T follicular helper cell (primary cell): ENCODE measurements at places on chromosomes 5 and 9.
A peak's percentile ranks its signal among the peaks of the same experiment; 100 is the strongest.

DNA sequence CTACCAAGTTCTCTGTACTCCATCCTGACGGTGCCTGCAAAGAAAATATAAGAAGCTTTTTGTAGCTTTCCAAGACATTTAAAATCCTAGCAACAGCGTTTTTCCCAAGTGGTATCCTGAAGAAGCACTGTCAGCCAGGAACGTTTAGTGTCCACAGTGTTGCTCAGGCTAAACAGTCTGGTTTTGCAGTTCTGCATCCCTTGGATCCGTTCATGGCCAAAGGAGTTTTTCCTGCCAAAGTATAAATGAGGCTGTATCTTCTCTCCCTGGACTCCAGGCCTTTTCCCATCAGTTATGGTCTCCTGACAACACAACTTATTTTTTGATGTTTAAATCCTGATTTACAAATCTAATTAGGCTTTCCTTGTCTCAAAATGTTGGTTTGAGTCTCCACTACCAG lies 925.8 kb downstream of the TLE1 start:
- DNase-seq: no peak

DNA sequence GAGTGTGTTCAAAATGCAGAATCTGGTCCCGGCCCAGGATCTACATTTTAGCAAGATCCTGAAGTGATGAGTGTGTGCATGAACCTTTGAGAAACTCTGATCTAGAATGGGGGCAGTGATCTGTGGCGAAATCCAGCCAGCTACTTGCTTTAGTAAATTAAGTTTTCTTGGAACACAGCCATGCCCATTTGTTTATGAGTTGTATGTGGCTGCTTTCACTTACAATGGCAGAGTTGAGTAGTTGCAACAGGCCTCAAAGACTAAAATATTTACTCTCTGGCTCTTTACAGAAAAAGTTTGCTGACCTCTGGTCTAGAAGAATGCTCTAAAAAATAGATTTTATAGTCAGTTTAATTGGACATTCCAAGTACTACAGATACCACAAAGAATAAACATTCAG lies 588.3 kb downstream of the BNC2 start:
- DNase-seq: no peak

- DNase-seq: no peak
Measured at GRCh38 chr5:149584121-149584520, 2.8 kb downstream of the ARHGEF37 start.

GRCh38 chr9:124934290-124934689 lies 6.6 kb downstream of the GOLGA1 start:
- DNase-seq: no peak

- no peak for DNase-seq
Measured at GRCh38 chr9:129309906-129310305, 131.8 kb upstream of the IER5L start.

GRCh38 chr9:107222020-107222522 lies 61.0 kb upstream of the RAD23B start:
- DNase-seq: no peak

GRCh38 chr5:36502608-36503007 lies 103.8 kb upstream of the SLC1A3 start:
- no peak for DNase-seq

DNA sequence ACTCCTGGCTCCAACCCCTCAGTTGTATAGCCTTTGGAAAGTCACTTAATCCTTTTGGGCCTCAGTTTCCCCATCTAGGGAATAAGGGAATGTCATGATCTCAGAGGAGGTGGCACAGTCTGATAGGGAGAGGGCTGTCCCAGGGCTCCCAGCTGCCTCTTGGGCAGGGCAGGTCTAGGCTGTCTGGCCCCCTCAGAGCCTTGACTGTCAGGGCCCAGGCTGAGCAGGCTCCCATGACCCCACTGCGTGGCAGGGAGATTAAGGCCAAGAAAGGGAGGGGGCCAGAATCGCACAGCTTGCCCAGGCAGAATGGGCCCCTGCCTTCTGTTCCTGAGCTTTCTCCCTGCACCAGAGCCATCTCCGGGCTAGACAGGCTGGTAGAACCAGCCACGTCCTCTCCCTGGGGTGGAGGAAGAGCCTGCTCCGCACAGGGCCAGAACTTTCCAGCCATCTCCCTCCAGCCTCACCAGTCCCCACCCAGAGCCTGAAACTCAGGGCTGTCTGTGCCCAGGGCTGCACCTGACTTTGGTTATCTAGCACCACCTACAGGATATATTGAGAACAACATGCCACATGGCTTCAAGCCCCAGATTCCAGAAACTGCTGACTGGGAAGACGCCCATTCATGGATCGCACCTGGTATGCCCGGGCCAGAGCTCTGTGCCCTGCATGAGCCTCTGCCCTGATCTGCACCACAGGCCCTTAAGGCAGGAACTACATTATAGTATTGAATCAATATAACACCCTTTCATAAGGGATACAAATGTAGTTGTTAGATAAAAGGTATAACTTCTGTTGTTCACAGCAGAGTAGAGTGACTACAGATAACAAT lies 32.1 kb downstream of the NAIF1 start:
- DNase-seq: peak; percentile 50

GRCh38 chr9:14424983-14425382 lies 111.0 kb upstream of the NFIB start:
- DNase-seq: no peak

DNA sequence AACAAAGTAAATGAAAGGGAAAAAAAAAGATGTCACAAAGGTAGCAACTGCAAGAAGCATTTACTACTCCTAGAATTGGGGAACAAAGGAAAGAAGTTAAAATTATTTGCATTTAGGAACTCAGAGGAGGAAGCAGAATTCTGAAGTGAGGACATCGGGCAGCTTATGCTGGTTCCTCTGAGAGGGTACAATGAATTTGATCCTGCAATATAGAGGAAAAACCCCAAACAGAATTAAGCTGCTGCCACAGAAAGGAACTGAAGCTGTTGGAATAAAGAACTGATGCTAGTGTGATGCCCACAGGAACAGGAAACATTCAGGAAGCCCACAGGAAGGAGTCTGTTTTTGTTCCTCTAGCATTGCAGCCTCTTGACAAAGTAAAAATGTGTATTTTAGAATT lies 22.3 kb upstream of the TBCA start:
- no peak for DNase-seq
